A549 treated with RU486 at 1 μM for 4 hours (cell line): ENCODE measurements at places on chromosomes 4 and X. TPM values are rescaled to one million over a fixed set of nuclear protein-coding genes. Genes with fewer than 3 reads are reported as not detected.

Gene MFAP3L
- total RNA-seq, result 3.0 to 6.0 TPM (median 3.9 TPM) in 5 replicates

Gene CT45A3
- total RNA-seq, result 0.15 to 0.17 TPM in 2 of 5 replicates, not detected in the others

Gene FAT4
- total RNA-seq, result 0.85 to 2.1 TPM (median 1.4 TPM) in 5 replicates

Gene PAGE2
- not detected in 5 replicates for total RNA-seq

Gene CT55
- total RNA-seq, result not detected in 5 replicates

Gene SMARCA1
- total RNA-seq, result 26.9 to 59.2 TPM (median 46.6 TPM) in 5 replicates

Gene LUZP4
- 0.08 TPM in 1 of 5 replicates, not detected in the others for total RNA-seq

Gene CT45A1
- not detected in 5 replicates for total RNA-seq

Gene RAB39B
- total RNA-seq, result 0.62 to 0.94 TPM (median 0.64 TPM) in 5 replicates
